ENCODE measurements at places on chromosomes 1 and 21.
A peak's percentile ranks its signal among the peaks of the same experiment; 100 is the strongest.

DNA sequence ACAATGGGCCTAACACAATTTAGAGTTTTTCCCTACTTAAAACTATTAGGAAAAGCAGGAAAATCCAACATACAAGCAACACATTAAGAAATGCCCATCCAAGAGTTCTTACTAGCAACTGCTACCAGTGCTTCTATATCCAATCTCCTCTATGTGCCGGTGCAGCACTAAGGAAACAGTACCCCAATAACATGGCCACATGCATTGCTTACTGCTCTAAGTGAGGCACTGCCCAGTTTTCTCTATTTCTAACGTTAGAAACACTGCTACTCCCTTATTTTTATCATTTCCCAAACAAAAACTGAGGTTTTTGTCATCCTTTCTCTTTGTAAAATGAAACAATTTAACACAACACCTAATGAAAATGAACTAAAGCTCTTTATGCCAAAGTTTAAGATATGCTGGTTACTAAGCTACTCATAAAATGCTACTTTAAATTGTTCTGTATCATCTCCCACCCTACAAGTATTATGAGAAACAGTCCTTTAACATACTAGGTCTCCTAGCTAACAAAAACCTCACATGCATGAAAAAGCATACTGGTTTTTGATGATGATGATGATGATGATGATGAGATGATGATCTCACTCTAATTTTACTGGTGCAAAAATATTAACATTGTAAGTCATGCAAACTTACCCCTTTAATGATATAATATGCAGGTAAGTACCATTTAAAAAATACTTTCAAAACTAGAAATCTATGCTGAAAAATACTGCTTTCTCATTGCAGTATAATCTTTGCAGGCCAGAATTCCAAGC is 90.7 kb upstream of the TTC39A start:
- no peak for DNase-seq

DNA sequence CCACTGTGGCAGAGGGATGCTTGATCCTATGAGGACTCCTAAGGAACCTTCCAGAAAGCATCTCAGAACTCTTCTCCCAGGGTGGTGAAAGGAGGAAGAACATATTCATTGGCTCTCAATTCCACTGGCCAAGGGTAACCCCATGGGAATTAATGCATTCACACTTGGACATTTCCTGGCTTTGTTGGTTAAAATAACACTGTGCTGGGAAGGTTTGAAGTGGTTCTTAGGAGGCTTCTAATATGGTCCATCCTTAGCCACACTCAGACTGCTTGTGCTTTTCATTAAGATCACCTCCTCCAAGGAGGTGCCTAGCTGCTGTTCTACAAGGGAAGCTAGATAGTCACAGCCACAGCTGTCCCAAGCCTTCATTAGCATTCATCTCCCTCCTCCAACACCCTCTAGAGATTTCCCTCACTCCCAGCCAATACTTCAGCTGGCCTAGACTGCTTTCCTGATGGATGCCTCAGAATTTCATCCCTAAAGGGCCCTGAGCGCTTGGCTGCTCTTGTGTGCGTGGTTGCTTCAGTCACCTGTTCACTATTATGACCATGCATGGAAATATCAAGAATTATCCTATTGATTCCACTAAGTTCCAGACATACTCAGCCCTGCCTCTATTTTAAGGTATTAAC is 544.4 kb downstream of the PLPP3 start:
- DNase-seq, result no peak

GRCh38 chr1:23007106-23007505 is 8.5 kb downstream of the TEX46 start:
- DNase-seq, result no peak

DNA sequence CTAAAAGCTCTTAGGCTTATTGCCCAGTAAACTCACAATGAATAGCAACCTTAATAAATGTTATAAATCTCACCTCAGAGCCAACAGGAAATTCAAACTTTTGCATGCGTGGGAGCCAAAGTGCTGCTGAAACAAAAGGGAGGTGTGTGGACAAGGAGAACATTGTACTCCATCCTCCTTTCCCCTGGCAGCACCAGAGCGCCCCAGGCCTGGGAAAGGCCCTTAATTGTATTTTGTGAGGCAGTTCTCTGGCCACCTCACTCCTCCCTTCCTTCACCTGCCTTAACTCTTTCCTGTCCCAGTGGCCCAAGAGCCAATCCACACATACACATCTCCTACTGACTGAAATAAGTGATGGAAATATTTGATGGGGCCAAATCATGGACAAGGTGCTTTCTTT is 648.5 kb downstream of the LMO4 start:
- DNase-seq, result no peak

DNA sequence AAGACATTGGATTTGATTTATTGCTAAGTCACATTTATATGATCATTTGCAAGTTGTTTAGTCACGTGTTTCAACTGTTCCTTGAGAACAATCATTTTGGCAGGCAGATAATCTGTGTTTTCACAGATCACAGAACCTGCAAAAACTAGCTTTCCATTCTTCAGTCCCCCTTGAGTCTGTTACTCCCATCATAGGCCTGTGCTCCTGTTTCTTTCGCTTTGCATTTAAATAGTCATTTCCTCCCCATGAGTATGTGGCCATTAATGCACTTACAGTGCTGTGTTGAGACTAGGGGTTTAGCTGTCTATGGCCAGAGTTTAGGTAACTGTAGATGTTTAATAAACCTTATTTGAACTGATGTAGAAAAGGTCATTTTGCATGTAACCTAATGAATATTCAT is 214.5 kb downstream of the PATJ start:
- DNase-seq, result no peak

- DNase-seq, result no peak
These were observed 10.6 kb downstream of the COL16A1 start for GRCh38 chr1:31693231-31693630.

GRCh38 chr1:110956586-110956985 is 7.1 kb downstream of the LRIF1 start:
- no peak for DNase-seq

- DNase-seq, result peak; percentile 85
These were observed 27.8 kb upstream of the CD84 start for GRCh38 chr1:160607011-160607671.

- no peak for DNase-seq
These were observed 197.3 kb downstream of the MRPL39 start for GRCh38 chr21:25409978-25410377.

DNA sequence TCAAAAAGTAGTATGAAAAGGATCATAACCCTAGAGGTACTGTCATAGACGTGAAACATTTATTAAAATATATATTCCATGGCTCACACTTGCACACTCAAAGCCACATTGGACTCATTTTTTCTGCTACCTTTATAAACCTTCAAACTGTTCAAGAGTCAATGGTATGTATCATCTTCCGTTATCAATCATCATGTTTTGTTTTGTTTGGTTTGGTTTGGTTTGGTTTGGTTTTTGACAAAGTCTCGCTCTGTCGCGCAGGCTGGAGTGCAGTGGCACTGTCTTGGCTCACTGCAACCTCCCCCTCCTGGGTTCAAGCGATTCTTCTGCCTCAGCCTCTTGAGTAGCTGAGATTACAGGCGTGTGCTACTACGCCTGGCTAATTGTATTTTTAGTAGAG is 1.8 kb downstream of the IFNAR2 start:
- no peak for DNase-seq

GRCh38 chr1:204157962-204158361 is 6.1 kb upstream of the ETNK2 start:
- DNase-seq, result no peak

DNA sequence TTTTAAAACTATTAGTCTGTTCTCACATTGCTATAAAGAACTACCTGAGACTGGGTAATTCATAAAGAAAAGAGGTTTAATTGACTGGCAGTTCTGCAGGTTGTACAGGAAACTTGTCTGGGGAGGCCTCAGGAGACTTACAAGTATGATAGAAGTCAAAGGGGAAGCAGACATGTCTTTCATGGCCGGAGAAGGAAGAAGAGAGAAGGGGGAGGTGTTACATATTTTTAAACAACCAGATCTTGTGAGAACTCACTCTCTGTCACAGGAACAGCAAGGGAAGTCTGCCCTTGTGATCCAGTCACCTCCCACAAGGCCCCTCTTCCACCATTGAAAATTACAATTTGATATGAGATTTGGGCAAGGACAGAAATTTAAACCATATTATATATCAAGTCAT is 55.9 kb downstream of the CLIC4 start:
- no peak for DNase-seq

GRCh38 chr1:185343306-185343705 is 26.3 kb upstream of the IVNS1ABP start:
- DNase-seq, result no peak

- no peak for DNase-seq
These were observed 17.7 kb upstream of the SIM2 start for GRCh38 chr21:36681117-36681631.

- DNase-seq, result peak; percentile 0
These were observed 1015.4 kb downstream of the AMY1C start for GRCh38 chr1:104765085-104765484.

DNA sequence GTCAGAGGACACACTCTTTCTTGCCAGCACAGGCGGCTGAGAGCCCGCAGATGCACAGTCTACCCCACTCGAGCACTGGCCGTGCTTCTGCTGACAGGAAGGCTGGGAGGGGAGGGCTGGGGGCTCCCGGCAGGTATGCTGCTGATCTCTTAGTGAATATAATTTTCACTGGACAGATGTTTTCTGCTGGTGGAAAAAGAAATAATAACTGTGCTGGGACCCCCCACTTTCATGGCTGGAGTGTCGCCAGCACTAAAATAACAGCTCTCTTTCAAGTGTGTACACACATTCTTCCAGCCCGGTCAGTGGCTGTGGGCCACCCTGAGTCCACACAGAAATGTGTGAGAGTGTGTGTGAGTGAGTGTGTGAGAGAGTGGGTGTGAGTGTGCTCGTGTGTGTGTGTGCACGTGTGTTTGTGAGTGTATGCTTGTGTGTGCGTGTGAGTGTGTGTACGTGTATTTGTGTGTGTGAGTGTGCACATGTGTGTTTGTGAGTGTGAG is 167.7 kb upstream of the USP24 start:
- DNase-seq, result no peak

DNA sequence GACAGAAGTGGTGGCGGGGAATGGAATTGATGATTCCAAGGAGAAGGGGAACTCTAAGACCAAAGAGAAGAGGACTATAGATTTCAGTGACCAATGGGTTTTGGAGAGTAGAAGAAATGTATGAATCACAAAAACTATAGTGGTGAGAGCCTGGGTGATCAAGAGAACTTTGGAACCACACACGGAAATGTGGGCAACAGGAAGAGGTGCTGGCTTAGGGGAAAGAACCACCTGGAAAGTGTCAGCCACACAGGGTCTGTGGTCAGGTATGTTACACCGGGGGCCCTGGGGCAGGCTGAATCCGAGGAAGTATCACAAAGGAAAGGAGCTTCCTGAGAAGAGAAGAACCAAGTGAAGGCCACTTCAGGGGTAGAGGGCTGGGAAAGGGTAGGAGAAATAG is 11.5 kb upstream of the CHIA start:
- DNase-seq, result no peak

DNA sequence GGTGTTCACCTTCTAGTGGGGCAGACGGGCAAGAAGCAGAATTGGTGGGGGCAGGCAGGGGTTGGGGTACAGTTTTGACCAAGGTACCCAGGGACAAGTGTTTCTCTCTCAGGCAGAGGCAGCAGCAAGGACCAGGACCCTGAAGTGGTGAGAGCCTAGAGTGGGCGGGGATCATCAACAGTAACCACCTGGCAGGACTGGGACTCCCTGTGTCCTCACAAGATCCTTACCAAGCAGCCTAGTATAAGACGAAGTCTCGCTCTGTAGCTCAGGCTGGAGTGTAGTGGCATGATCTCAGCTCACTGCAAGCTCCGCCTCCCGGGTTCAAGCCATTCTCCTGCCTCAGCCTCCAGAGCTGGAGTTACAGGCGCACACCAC is 3.2 kb upstream of the NADK start:
- no peak for DNase-seq

- no peak for DNase-seq
These were observed 38.5 kb downstream of the ZBTB18 start for GRCh38 chr1:244089561-244089960.

GRCh38 chr21:45990049-45990711 is 8.6 kb downstream of the COL6A1 start:
- DNase-seq, result no peak

GRCh38 chr1:56331207-56331891 is 248.0 kb downstream of the PLPP3 start:
- no peak for DNase-seq

DNA sequence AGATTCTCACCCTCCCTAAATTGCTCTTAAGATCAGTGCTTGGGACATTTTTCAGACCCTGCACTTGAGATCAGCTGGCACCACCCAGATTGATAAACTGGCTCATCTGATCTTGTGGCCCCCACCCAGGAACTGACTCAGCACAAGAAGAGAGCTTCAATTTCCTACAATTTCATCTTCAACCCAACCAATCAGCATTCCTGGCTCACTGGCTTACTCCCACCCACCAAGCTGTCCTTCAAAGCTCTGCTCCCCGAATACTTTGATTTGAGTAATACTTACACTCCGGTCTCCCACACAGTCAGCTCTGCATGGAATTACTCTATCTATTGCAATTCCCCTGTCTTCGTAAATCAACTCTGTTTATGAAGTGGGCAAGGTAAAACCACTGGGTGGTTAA is 461.9 kb upstream of the RGS18 start:
- no peak for DNase-seq

Measured in iris pigment epithelial cell (primary cell).